ENCODE measurements at places on chromosomes 7 and 10.

- DNase-seq = no peak
Measured at GRCh38 chr10:96073722-96074121, 30.3 kb downstream of the CCNJ start.

GRCh38 chr7:31553661-31554081 lies 39.8 kb downstream of the ITPRID1 start:
- DNase-seq = peak; percentile 92

DNA sequence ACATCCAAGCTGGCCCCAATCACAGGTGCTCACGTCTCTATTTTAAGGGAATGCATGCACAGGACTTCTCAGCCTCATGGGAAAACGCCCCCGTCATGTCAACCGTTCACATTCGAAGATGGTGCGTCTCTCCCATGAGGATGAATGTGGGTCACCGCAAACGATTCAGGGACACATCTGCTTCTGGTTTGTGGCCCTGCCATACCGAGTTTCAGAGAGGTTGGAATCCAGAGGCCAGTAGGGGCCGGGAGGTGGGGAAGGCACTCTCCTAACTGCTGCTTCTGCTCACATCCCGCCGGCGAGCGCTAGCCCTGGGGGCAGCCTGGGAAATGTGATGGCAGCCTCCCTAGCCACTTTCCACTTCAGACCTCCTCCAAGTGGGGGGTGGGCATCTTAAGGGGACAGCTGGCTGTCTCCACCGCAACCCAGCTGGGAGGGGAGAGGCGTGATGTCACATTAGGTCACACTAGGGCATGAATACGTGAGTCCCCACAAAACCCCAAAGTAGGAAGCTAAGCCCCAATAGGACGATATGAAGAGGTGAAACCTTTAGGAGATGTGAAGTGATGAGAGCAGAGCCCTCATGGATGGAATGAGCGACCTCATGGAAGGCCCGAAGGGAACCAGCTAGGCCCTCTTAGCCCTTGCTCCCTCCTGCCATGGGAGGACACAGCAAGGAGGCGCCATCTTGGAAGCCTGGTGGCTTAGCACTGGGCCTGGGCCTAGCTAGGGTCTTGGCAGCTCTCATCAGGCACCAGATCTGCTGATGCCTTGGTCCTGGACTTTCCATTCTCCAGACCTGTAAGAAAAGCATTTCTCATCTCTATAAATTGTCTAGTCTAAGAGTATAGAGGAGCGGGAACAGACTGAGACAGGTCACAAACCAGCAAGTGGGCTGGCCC lies 107.8 kb downstream of the TCERG1L start:
- DNase-seq = no peak

DNA sequence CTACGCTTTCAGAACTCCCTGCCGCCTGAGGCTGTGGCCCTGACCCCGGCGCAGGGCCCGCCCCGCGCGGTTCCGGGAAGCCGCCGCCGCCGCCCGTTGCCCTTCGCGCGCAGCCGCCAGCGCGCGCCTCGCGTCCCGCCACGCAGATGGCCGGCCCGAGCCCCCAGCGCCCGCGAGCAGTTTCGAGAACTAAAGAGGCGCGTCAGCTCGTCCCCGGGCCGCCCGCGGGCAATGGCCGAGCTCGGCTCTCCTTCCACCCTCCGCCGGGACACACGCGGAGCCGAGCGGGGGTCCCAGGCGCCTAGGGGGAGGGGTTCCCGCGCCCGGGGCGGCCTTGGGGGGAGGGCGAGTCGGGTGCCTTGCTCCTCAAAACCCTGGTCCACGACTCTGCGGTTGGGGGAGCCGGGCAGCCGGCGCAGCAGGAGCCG lies 1.8 kb downstream of the HNRNPF start:
- peak; percentile 11 for DNase-seq

- DNase-seq = no peak
Measured at GRCh38 chr7:7869651-7870050, 98.9 kb upstream of the GLCCI1 start.

- no peak for DNase-seq
Measured at GRCh38 chr7:101618916-101619315, 10.2 kb downstream of the MYL10 start.
